ENCODE measurements at places on chromosomes 6 and 20. TPM values are rescaled to one million over a fixed set of nuclear protein-coding genes. Genes with fewer than 3 reads are reported as not detected.
A peak's percentile ranks its signal among the peaks of the same experiment; 100 is the strongest.

DNA sequence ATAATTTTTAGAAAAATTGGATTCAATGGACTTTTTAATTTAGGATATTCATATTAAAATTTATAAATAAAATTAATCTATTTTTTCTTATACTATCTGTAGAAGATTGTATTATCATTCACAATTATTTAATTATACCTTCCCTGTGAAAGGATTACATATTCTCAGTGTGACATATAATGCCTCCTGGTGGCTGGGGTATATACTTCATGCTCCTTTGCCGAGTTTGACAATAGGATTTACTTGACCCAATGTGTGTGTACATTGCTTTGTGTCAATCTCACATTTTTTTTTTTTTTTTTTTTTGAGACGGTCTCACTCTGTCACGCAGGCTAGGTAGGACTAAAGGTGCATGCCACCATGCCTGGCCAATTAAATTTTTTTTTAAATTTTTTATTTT, 230.0 kb upstream of the CHD6 start:
- no peak for DNase-seq

DNA sequence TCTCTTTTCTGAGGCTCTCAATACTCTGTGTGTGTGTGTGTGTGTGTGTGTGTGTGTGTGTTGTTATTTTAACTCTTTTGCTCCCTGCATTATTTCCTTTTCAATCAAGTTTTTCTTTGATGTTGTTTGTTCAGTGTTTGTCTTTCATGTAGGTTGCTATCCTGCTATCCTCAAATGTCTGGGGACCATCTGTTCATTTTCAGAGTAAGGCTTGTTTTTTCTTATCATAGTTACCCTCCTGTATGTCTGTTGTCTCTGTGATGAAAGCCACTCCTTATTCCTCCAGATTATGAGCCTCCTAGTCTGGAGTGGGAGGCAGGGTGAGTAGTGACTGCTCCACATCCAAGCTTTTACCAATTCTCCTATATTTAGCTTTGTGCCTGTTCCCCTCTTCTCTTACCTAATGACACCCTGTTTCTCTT, 9.2 kb downstream of the ENPP3 start:
- no peak for DNase-seq

GRCh38 chr6:35061651-35062410, 79.3 kb downstream of the TCP11 start:
- DNase-seq, result no peak

DNA sequence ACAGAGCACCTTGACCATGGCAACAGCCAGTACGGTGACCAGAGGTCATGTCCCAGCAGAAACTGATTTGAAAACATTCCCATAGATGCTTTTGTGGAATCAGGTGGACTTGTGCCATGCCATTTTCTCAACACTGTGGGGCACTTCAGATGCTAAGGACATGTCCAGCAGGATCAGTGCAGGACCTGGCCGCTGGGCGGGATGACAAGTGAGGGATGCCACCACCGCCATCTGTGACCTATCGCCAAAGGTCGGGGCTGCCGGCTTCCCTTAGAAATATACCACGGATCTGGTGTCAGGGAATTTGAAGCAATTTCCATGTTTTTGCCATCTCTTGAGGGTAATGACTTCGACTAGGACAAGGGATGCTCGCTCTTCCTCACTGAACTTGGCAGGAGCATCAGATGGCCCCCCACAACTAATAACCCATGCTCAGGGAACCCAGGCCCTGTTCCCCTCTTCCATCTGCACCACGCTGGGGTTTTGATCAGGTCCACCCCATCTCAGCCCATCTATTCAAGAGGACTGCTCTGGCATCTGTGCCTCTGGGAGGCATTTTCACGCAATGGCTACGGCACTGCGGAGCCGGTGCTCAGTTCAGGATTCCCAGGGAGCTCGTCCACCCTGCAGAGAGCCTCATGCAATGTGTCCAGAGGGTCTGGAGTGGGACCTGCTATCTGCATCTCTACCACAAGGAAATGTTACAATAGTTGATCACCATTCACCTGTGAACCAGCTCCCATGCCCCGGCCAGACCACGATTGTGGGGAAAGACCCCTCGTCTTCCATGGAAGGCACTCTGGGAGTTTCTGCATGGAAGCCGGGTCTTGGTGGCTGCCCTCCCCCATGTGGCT, 302.6 kb downstream of the TAF4 start:
- DNase-seq, result no peak

DNA sequence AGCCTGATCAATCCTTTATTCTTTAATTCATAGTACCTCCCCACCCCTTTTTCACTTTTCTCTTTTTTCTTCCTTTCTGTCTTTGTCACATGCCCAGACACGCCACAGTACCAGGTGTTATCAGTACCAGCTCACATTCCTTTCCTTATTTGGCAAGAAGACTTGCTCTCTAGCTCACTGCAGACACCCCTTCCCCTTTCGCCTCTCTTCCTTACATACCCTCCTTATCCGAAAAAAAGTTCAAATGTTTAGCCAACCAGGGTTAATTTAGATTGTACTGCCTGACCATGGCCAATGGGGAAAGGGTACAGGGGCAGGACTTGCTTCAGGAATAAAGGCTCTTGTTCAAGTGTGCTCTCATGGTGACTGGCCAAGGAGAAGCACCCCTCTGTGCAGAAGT, 9.3 kb upstream of the SIRPB2 start:
- DNase-seq, result no peak

GRCh38 chr20:57970856-57971255, 257.6 kb downstream of the ANKRD60 start:
- DNase-seq, result no peak

GRCh38 chr6:26660000-26660361, 435 bp upstream of the ZNF322 start:
- DNase-seq, result peak; percentile 22

- no peak for DNase-seq
Observed at GRCh38 chr6:108247965-108248536, 12.8 kb downstream of the SNX3 start.

DNA sequence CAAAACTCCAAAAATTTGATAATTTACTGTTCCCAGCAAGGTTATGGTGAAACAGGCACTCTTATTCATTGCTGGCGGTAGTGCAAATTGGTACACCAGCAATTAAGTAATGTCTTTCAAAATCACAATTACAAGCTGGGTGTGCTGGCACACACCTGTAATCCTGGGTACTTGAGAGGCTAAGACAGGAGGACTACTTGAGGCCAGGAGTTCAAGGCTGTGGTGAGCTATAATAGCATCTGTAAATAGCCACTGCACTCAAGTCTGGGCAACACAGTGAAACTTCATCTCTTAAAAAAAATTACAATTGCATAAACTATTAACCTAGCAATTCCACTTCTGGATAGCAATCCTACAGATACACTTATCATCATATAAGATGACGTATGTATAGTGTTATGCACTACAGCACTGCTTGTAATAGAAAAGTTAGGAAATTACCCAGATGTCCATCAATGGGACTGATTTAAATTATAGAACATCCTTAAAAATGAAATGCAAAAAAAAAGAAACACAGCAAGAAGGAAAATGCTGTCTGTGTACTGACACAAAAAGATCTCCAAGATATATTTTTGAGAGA, 31.4 kb downstream of the NCOA6 start:
- DNase-seq, result no peak

DNA sequence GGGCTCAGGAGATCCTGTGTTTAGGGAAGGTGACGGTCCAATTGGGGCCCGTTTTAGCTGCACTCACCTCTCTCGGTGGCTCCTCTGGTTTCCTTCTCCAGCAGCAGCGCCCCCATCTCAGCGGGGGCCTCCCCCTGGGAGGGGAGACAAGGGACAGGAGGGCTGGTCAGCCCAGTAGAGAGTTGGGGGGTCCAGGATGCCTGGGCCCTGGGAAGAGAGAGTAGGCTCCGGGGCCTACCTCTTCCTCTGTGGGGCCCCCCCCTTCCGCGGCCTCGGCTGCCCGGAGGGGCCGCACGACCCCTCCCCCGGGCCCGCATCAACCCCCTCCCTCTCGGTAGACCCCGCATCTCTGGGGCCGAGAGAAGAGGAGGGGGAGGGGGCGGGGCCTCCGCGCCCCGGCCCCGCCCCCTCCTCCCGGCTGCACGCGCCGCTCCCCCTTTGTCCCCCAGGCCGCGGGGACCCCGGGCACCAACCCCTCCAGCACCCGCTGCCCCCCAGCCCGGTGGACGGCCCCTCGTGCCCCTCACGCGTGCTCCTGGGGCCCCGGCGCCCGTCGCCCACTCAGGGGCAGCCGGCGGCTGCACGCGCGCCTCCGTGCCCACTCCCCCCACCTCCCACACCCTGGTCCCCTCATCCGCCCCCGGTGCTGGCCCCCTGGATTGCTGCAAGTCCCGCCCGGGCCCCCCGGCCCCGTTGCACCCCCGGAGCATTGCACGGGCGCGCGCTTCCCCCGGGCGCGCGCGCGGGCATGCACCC, 464 bp downstream of the EHMT2 start:
- DNase-seq, result no peak

DNA sequence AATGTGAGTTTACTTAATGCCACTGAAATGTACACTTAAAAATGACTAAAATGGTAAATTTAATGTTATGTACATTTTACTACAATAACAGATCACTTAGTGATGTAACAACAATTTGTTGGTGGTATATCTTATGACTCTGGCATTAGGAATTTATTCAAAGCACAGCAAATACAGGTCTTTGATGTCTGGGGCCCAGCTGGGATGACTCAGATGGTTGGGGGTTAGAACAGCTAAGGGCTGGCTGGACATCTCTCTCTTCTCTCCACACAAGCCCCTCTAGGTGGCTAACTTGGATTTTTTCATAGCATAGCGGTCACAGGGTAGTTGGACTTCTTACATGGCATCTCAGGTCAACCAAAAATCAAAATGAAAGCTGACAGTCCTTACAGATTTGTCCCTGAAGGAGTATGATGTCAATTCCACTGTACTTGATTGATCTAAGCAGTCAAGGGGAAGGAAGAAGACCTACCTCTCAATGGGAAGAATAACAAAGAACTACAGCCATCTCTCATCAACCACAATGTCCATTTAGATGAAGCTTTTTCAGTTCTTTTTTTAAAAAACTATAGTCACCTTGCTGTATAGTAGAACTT, 37.5 kb upstream of the LCA5 start:
- DNase-seq, result no peak

GRCh38 chr6:41779336-41779735, 364 bp downstream of the FRS3 start:
- DNase-seq, result no peak

GRCh38 chr20:44704551-44704971, 10.6 kb upstream of the CCN5 start:
- no peak for DNase-seq

GRCh38 chr6:44128020-44128917, 915 bp downstream of the TMEM63B start:
- no peak for DNase-seq

GRCh38 chr6:149166747-149167146, 150.8 kb upstream of the TAB2 start:
- DNase-seq, result no peak

GRCh38 chr6:23213193-23213592, 643.8 kb downstream of the HDGFL1 start:
- no peak for DNase-seq

GRCh38 chr6:30837870-30838269, 46.4 kb upstream of the DDR1 start:
- no peak for DNase-seq

DNA sequence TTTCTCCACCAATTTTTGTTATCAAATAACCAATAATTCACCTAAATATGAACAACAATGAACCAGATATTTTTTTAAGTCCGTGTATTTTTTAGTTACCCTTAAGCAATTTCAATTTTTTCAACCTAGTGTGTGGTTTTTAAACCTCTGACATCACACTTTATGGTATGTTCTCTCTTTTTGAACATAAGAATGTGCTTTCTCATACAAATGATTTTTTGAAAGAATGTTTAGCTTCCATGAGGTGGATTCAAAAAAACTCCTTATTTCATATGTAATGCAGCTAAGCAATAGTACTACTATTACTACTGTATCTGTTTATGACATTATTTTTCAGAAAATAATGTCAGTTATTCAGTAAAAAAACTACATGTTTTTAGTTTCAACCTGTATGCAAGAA, 19.4 kb upstream of the MEI4 start:
- DNase-seq, result no peak

DNA sequence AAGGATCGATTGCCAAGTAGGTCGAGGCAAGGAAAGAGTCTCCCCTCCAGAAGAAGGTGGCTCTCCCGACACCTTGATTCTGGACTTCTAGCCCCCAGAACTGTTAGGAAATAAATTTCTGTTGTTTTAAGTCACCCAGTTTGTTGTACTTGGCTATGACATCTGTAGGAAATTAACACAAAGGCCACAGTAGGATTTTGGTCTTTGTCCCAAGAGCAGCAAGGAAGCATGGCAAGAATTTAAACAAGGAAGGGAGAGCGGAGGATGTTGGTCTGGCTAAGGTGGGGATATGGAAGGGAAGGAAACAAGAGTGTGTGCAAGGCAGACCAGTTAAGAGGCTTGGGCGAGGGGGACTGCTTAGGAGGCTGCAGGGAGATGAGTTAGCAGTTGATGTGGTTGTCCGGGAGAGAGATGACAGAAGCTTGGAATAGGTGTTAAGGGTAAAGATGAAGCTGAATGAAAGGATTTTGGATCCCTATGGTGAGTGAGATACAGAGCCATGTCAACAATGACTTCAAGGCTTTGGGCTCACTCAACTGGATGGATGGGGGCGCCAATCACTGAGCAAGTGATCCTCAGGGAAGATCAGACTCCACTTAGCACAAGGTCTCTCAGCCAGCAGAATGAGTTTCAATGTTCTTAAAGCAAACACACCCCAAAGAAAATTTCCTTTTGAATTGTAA, 140.5 kb upstream of the ZNF217 start:
- no peak for DNase-seq

DNA sequence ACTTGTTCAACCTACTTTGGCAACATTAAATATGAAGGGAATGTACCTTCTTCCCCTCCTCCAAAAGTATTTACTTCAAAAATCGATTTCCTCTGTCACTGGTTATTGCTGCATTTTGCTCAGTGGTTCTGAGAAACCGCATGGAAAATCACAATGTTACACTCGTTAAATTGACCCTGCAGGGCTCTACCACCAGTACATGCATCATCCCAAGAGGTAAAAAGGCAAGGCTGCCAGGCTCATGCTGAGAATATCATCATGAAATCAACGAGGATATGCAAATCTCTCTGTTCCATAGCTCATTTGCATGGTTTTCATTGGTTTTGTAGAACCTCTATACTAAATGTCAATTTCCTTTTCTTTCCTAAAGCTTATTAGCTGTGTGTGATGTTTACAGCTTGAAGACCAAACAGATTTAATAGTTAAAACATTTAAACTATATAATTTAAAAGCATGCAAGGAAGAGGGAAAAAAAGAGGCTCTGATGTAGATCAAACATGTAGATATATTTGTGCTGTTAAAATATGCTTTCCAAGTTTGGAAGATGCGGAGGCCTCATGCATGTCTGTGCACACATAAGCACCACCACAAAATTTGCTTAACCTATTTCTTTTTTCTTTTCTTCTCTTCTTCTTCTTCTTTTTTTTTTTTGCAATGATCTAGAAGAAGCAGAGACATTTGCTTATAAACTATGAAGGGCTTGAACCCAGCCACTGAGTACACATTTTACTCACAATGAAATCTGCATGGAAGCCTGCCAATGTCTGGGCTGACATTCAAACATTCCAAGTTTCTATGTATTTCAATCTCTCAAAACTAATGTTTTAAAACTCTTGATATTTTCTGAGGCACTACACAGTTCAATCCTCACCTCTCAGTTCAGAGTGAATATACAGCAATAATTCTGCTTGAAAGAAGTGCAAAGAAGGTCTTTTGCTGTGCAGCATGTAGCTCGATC, 194.0 kb downstream of the GMPR start:
- no peak for DNase-seq

Gene PREP
- 23.3 TPM for total RNA-seq

Gene C20orf141
- total RNA-seq, result not detected

Gene CST11
- total RNA-seq, result not detected

Gene CCN5
- total RNA-seq, result not detected

Gene CAGE1
- total RNA-seq, result not detected

Gene PBX2
- 38.3 TPM for total RNA-seq
